ENCODE measurements at places on chromosomes 11 and 22.
A peak's percentile ranks its signal among the peaks of the same experiment; 100 is the strongest.

- no peak for DNase-seq
Observed at GRCh38 chr11:126978911-126979310, 21.7 kb downstream of the KIRREL3 start.

DNA sequence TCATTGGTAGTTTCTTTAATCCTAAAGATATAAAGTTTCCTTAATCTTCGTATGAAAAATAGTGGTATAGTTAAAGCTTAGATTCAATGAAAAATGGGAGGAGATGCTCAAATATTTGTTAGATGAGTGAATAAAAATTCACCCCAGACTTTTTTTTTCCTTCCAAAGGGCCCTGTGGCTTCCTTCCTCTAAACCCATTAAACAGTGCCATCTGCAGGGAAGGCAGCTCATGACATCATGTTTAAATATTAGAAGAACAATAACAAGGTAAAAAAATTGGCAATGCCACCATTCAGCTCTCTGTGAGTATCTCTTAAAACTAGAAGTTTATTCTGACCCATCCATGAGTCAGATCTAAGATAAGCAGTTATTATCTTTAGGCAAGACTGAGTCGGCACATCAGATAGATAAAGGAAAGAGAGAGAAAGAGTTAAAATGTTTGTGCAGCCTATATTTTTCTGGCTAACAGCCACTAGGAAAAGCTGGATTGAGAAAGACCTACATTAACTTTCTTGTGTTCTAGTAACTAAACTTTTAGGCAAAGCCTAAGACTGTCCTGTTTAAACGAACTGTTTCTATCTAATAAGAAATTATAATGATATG is 19.1 kb upstream of the OOSP1 start:
- no peak for DNase-seq

DNA sequence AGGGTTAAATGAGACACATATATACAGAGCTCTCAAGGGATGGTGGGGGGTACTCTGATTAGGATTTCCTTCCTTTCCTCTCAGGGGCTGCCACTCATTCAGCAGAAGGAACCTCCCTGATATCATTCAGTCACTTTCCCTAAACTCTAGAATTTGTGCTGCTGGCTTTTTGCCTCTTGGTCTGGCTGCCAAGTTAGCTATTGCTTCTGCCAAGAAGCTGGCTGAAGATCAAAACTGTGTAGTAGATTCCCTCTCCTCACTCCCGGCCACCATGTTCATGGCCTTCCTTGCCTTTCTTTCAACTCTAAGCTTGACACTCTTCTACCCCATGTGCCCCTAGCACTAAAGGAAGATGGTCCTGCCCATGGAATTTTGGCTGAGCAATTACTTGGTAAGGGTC is 18.7 kb downstream of the SLC6A5 start:
- no peak for DNase-seq

DNA sequence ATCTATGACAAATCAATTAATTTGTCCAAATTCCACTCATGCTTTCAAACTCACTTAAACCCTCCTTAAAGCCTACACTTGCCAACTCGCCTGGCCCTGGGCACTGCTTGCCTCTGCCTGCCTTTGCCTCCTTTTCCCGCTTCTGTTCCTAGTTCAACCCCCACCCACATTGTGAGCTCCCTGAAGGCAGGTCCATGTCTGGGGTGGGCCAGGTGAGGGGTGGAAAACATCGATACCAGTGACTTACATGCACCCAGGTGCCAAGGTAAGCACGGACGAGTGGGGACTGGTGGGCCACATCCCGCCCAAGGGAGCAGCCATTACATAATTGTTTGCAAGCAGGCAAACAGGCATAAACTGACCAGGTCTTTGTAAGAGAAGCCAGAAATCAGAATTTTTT is 146.2 kb downstream of the ST3GAL4 start:
- DNase-seq, result no peak

DNA sequence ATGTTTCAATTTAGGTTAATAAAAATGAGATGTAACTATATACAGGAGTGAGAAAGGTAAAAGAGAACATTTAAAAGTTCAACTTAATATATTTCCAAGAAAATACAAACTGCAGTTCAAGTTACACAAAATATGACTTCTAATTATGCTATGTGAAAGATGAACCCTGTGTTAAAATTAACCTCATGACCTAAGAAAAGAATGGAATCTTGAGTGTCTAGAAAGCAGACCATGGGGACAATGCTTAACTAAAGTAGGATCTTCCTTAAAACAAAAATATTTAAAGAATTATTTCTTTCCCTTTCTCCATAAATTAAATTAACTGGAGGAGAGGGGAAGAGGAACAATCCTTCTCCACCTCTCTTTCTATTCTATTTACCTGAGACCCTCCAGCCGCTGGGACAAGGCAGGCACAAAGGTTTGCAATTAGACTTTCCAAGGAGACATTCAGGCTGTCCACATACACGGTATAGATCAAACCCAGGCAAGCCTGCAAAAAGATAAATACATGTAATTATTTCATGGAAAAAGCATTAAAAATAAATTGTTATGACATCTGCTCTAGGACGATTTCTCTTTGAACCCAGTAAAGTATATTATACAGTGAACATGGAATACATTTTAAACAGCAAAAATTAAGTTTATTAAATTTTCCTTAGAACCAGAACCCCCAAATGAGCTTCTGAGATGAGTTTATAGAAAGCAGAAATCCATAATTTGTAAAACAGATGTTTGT is 264.5 kb downstream of the SBF2 start:
- no peak for DNase-seq

DNA sequence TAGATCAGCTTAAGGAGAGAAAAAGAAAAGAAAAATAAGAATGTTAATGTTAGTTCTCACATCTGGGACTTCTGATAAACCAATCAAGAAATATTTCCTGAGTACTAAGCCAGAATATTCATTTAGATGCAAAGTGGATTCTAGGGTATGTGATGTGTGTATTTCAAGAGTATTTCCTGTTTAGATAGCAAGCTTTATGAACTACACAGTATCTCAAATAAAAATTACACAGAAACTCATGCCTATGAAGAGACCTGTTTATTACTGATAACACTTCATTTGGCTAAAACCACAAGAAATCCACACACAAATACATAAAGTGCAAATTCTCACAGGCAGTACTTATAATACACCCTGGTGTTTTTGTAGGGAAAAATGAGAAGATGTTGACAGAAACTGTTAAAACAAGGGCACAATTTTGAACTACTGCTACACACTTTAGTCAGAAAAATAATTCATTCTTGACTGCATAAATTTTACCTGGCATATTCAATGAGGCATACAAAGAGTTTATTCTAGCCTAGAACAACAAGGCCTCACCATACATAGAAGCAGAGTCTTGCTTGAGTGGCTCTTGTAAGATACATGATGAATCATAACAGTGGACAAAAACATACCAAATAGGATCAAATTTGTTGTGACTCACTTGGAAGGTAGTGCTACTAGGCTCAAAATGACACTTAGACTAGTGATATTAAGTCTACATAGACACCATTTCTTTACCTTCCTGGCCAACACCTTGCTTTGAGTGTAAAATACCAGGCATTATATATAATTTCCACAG is 18.8 kb upstream of the P4HA3 start:
- no peak for DNase-seq

DNA sequence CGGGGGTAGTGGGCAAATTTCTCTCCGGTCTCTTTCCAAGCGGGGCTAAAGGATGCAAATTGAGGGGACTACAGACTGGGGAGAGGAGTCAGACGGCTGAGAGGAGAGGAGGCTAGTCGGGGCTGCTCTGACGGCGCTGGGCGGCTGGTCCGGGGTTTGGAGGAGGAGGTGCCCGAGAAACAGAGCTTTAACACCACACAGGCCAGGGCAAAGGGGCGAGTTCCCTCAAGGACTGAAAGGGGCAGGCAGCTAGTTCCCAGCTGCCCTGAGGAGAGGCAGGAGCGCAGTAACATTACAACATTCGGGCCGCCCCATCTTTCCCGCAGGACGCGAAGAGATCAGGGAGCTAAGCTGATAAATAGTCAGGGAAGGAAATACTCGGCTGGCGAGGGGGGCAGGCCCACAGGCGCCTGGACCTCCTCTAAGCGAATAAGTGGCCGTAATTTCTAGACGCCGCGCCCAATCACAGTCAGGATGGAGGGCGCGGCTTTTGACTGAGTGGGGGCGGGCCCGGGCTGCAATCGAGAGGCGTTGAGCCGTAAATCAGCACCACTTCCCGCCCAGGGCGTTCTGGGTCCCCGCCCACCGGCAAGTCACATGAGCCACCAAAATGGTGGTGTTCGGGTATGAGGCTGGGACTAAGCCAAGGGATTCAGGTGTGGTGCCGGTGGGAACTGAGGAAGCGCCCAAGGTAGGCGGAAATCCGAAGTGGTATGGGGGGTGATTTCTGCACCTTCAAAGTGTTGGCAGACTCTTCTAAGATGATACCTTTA is at the start of gene TMEM126B:
TMEM126B (plus strand) TSS at position 596 of the 773 bp plus-strand sequence; CDS start at position 611, 15 bp downstream.
- DNase-seq, result peak; percentile 93

- no peak for DNase-seq
Observed at GRCh38 chr11:60513496-60514460, 1.4 kb upstream of the MS4A13 start.

DNA sequence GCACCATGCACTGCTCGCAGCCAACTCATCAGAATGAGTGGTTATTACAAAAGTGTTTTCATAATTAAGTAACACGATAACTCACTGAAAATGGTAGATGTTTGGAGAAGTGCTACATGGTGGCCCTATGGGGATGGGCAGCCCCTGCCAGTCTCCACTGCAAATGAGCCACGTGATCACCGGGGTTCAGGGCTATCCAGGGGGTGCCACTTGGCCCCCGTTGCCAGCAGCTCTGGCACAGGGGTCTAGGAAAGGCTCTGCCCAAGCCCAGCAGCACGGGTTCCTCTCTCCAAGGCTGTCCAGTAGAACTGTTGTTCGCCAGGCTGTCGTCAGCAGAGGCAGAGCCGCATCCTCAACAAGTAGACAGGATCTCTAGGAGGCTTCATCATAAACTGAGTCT is 382.1 kb upstream of the B3GAT1 start:
- DNase-seq, result no peak

GRCh38 chr11:11265994-11266606 is 87.0 kb downstream of the CSNK2A3 start:
- DNase-seq, result peak; percentile 11

DNA sequence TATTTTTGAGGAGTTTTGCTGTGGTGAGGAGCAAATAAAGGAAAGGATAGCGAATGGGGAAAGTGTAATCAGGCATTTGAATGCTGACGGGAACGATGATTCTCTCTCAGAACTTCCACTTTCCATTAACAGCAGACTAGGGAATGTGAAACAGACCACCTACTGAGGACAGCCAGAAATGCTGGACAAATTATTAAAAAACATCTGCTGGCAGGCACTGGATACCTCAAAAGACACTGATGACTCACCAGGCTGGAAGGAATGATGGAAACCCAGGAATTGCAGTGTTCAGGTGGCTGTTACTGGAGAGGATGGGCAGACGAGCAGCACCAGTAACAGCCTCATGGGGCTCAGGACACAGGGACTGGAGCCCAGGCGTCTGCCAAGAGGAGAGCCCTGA is 33.4 kb downstream of the PLA2G6 start:
- no peak for DNase-seq

GRCh38 chr22:30889996-30890480 is 78.5 kb downstream of the MORC2 start:
- DNase-seq, result no peak

DNA sequence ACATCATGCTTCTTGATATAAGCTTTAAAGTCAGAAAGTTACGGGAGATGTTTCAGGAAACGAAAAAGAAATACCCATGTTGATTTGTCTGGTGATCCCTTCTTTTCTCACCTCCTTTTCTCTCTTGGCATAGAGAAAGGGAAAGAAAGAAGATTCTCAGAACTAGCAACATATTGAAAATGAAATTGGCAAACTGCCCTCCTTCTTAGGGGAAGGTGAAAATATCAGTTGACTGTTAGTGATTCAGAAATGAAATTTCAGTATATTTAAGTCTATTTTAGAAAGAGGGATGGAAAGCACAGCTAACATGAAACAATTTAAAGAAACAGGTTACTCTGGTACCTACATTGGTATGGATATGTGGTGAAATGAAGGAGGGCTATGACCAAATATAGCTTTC is 918.1 kb downstream of the METTL15 start:
- DNase-seq, result no peak

DNA sequence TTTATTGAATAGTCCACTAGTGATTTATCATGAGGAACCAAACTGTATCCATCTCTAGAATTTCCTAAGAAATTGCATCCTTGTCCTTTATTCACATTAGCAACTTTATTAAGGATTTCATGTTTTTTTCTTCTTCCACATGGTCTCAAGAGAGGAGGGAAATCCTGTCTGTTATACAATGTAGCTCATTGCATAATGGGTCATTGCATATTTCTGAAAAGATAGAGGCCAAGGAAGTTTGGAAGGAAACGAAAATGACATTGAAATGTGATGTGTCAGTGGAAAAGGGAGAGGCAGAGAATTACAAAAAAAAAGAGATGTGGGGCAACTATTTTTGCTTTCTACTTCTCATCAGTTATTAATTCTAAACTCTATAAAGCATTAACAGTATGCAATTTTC is 353.1 kb downstream of the METTL15 start:
- no peak for DNase-seq

- no peak for DNase-seq
Observed at GRCh38 chr22:49116486-49117120, 711.1 kb downstream of the BRD1 start.

DNA sequence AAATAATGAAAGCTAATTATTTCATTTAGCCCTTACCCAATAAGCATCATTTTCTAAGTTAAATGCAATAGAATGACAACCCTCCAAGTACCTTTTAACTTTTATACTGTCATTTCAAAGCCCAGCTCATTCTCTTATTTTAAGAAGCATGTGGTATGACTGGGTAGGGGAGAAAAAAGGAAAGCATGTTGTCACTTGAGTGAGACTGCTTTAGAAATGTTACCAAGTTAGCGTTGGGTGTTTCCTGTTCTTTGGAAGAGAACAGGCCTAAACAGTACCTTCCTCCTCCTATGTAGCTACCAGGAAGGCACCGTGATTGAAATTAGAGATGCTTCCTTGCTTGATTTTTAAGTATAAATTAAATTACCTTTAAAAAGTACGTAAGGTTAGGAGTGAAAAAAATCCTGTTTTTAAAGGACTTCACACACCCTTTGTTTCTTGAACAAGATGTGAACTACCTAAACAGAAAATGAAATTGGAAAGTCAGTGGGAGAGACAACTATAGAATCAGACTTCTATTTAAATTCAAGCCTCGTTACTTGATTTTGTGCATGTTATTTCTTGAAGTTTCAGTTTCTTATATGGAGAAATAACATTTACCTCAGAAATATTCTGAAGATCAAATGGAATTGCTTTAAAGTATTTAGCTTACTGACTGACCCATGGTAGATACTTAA is 741 bp upstream of the CNTF start:
- DNase-seq, result no peak
